ENCODE measurements at places on chromosomes 1 and 21. TPM values are rescaled to one million over a fixed set of nuclear protein-coding genes. Genes with fewer than 3 reads are reported as not detected.

Gene FCMR
- total RNA-seq = under 0.01 TPM

Gene PARS2
- total RNA-seq = 6.3 TPM

Gene TUFT1
- 15.1 TPM for total RNA-seq

Gene LCE2A
- not detected for total RNA-seq

Gene NPL
- 2.9 TPM for total RNA-seq

Gene ANGPTL3
- total RNA-seq = not detected

Gene CADM3
- total RNA-seq = not detected

Data from tracheal epithelial cell (primary cell).